Thyroid gland (tissue), 4 donors: ENCODE measurements at places on chromosomes 1 and 21. TPM values are rescaled to one million over a fixed set of nuclear protein-coding genes. Genes with fewer than 3 reads are reported as not detected.

DNA sequence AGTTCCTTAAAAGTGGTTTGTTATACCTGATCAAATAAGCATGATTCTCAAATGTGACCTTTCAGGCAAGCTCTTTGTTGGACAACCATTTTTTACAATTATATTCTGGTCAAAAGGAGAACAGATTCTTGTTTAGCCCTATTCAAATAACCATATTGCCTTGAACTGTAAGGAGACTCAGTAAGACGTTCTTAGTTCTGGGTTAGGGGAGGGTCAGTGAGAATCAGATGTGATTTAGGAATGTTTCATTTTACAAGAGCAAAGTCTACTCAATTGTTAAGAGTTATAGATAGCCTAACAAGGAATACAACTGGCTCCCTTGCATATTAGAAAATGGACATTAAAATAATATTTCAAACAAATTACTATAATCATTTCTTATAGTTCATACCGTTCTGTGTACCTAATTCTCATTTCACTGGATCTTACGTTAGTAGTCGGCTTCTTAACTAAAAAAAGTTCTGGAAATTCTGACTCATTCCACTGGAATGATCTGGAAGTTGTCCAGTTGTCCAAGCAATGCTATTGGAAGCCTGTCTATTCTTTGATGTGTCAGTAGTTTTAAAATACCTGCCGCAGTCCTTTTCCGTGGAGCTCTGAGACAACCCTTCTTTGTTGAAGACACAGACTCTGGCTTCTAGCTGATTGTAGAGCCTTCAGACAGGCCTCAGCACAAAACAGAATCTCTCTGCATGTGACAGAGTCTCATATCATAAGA, 88.8 kb downstream of the MAST2 start:
- peak; percentile 12 for DNase-seq

- DNase-seq, result no peak
Observed at GRCh38 chr1:198734323-198735008, 95.6 kb downstream of the PTPRC start.

- DNase-seq, result no peak
Observed at GRCh38 chr1:201370500-201370899, 7.0 kb downstream of the TNNT2 start.

DNA sequence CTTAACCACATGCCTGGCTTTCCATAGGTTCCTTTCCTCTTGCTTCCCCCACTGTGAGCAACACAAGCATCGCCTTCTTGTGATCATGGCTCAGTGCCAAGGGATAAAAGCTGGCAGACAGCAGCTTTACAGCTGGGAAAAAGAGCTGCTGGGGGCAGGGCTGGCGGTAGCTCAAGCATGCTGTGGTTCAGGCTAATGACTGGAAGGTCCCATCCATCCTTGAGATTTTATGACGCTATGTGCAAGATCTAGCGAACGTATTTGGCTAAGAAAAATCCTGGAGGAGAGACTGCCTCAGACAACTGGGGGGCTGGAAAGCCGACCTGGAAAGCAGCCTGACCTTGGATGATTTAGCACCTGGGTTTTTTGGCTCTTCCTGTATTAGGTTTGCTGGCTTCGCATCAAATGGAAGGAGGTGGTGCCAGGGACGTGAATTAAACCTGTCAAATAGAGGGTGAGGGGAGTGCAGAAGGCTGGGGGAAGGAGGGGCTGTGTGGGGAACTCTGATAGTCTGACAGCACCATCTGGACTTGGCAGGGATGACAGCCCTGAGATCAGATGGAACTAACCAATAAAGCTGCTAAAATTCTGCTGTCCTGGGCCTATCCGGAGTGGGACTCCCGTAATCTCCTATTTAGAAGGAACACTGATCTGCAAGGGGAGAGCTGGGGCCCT, 34.8 kb downstream of the ZMYND12 start:
- peak; percentile 50 for DNase-seq

- DNase-seq, result peak; percentile 65
Observed at GRCh38 chr1:179706339-179706941, 36.7 kb upstream of the FAM163A start.

- DNase-seq, result no peak
Observed at GRCh38 chr1:118360817-118361216, 175.8 kb upstream of the SPAG17 start.

- no peak for DNase-seq
Observed at GRCh38 chr1:89546082-89546889, 21.7 kb downstream of the LRRC8B start.

DNA sequence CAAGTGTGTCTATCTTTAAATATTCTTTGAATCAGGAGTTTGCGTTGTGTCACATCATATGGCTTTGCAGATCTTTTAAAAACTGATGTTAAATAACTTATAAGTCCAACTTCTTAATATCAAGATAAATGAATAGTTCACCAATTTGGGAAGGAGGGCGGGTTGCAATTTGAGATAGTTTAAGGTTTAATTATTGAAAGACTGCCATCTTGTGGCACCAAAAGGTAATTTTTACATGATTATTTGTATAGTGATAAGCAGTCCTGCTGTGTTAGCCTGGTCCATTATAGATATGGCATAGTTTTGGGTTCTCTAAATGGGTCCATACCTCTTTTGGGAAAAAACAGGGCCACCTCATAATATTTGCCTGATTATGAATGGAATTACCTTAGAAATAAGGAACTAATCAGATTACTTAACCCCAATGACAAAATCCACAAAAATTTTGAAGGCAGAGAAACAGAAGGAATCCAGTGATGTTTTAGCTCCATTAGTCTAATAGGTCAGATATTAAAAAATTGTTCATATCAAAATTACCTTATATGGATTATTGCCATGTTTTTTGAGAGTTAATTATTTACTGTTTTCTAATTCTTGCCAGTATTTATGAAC, 64.3 kb downstream of the PRKAA2 start:
- DNase-seq, result no peak

The WDR64 gene
- total RNA-seq, result not detected

DNA sequence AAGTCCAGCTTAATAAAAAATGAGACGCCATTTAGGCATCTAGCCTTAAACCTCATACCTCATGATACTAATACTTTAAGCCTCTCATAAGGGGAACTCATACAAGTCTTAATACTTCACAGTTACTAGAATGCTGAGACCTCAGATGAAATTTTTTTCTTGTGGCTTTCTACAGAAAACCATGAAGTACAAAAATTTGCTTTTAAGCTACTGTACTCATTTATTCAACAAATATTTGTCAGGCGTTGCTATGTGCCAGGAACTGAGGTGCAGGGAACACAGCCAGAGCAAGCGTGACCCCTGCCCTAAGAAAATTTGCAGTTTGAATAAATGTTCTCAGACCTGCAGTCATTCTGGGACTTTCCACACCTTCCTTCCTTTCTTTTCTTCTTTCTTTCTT, 150.6 kb downstream of the MRPL39 start:
- no peak for DNase-seq

The RGS18 gene
- 1.6 TPM for total RNA-seq

The BTBD8 gene
- 17.0 TPM for total RNA-seq

DNA sequence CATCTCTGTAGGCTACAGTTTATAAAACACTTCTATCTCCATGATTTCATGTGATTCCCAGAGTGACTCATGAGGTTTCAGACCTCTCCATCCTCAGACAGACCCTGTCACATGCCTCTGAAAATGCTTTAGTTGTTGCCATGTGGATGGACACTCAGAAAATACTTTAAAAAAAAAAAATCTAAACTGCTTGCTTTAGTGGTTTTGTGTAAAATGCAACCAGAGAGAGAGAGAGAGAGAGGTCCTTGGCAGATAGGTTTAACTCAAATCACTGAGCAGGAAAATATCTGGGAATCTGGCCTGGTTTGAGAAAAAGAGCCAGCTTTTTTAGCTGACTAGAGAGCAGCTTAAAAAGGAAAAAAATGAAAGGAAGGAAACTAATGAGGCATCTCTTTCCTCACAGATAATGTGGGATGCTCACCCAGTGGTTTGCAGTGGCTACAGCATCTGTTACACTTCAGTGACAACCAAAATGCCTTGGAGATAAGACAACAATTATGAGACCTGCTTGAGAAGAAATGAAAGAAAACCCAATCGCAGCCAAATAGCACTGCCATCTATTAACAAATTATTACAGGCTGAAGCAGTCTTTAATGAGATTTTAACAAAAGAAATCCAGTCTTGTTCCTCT, 54.6 kb upstream of the SYT14 start:
- DNase-seq, result peak; percentile 49

GRCh38 chr1:8740034-8740449, 77.4 kb downstream of the RERE start:
- no peak for DNase-seq

DNA sequence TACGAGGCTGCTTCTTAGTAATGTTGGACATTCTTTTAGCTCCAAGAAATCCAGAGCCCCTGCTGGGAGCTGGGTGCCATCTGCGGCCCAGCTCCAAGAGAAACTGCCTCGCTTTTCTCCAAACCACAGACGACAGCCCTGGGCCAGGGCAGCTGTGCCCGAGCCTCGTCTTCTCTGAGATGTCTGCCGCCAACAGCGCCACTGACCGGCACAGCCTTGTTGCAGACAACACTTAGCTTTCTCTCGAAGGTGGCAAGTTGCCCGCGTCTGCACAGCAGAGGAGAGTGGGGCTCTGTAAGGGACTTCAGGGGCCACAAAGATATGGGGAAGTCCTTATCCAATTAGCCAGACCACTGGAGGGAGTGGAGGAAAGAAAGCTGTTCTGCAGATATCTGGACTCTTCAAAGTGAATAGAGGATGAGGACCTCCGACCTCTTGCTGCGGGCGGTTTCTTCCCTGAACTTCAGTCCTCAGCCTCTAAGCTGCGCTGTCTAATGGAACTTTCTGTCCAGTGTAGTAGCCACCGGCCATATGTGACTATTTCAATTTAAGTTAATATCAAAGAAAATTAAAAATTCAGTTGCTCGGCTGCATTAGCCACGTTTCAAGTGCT, 63.9 kb upstream of the DISP3 start:
- DNase-seq, result no peak

- no peak for DNase-seq
Observed at GRCh38 chr1:192707978-192708547, 72.1 kb downstream of the RGS13 start.
